ENCODE measurements at places on chromosomes 4 and X.

- peak; percentile 1 for DNase-seq
These were observed at the start of gene NAP1L2 for GRCh38 chrX:73214426-73215094. NAP1L2 (minus strand) TSS chrX:73214851; CDS start chrX:73214492, 359 bp downstream.

DNA sequence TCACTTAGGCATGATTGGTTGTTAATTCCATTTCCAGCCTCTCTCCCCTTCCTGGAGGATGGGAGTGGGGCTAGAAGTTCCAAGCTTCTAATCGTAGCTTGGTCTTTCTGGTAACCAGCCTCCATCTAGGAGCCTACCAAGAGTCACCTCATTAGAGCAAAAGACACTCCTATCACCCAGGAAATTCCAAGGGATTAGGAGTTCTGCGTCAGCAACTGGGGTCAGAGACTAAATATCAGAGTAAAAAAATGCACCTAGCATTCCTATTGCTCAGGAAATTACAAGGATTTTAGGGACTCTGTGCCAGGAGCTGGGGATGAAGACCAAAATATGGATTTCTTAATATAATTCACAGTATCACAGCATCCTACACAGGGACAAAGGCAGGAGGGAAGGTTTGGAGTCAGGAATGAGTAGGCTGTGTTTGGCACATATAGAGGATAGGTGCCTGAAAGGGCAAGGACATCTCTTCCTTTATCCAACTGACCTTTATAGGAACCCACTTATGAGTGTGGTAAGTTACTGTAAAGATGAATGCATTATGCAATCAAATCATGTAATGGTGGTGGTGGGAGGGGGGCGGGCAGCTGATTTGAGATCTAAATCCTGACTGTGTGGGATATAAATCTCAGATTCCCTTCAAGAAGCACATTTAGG lies 30.5 kb upstream of the LIMCH1 start:
- no peak for DNase-seq

GRCh38 chr4:169987327-169988228 lies 38.6 kb downstream of the MFAP3L start:
- no peak for DNase-seq

DNA sequence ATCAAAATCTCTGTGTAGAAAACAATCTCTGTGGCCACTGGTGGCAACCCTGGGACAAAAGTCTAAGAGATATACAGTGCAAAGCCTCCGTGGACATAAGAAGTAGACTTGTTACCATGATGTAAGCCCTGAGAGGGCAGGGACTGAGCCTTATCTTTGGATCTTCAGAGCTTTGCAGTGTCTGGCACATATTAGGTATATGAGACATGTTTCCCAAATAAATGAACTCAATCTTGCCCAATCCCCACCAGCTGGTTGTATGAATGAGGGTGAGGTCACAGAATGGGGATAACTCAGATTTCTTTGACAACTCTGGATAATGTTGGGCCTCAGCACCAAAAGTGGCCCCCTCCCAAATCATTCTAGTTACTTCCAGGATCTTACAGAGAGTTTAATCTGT lies 511.4 kb upstream of the DIPK2B start:
- DNase-seq, result no peak

DNA sequence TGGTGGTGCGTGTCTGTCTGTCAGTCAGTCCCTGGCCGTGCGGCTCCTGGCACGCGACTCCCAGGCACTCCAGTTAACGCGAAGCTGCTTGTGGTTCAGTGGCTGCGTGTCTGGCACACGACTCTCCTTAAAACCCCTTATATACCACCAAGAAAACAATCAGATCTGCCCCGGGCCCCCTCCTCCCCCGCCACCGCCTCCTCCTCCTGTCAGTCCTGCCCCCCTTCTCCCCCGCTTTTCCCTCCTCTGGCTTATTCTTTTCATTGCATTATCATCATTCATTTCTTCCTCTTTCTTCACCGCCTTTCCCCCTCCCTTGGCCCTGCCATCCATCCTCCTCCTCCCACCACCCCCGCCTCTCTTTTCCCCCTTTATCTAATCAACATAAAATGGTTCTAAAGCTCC lies at the start of gene NEUROG2:
Gene NEUROG2 (minus strand): TSS at position 115 of the 405 bp plus-strand sequence. CDS start 705 bp downstream, outside the sequence.
- no peak for DNase-seq

- DNase-seq, result no peak
These were observed 40.4 kb downstream of the COL4A6 start for GRCh38 chrX:108397627-108398391.

DNA sequence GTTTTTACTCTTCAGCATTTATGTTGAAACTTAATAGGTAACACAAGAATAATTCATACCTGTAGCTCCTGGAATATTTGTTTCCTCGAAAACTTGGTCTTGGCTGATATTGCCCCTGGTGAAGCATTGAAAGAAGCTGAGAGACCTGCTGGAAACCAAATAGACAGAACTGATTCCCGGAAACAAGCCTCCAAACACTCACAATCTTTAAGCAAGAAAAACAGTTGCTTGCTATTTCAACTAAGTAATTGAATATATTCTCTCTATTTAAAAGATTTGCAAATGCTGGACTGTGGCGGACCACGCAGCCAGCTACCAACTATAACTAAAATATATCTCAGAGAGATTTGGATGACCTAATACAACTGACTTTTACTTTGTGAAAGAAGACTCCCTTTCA lies 3.6 kb downstream of the PCDH18 start:
- DNase-seq, result no peak

- no peak for DNase-seq
These were observed 307.4 kb upstream of the SMIM31 start for GRCh38 chr4:164446516-164446915.

GRCh38 chrX:138664466-138664865 lies 47.1 kb downstream of the FGF13 start:
- no peak for DNase-seq

- no peak for DNase-seq
These were observed 3.4 kb downstream of the ATP1B4 start for GRCh38 chrX:120365320-120365719.

- no peak for DNase-seq
These were observed 1121.2 kb downstream of the RAPGEF2 start for GRCh38 chr4:160224049-160224448.

DNA sequence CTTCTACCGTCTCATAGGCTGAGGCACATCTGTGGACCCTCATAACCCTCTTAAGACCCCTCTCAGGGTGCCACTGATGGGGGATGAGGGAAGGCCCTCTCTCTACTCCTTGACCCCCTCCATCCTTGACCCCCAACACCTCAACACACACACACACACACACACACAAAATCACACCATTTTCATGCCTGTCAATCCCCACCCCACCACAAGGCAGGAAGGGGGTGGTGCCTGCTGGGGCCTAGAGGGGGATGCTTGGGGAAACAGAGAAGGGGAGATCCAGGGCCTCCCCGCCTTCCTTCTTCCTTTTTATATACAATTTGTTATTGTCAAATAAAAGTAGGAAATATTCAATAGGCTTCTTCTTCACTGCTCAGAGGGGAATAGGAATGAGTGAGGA lies 1.2 kb upstream of the EBP start:
- DNase-seq, result no peak

- no peak for DNase-seq
These were observed 867.3 kb downstream of the PCDH18 start for GRCh38 chr4:136664988-136665387.

GRCh38 chrX:41022566-41022965 lies 62.7 kb upstream of the USP9X start:
- no peak for DNase-seq

DNA sequence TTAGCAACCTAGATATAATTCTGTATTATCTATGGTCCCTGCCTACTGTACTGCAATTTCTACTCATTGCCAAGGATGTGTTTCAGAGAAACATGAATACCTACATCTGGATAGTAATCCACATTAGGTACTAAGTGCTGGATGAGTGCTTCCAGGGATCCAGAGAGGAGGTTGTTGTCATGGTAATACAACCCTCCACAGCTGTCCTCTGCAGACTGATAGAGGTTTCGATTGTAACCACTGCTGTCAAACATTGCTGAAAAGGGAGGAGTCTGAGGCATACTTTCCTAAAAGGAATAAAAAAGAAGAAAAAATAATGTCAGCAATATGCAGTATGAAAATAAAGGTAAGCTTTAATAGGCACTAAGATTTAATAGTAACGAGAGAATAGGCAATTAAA lies 12.5 kb downstream of the RASGEF1B start:
- DNase-seq, result no peak

GRCh38 chr4:79395841-79396240 lies 12.2 kb downstream of the GK2 start:
- no peak for DNase-seq

DNA sequence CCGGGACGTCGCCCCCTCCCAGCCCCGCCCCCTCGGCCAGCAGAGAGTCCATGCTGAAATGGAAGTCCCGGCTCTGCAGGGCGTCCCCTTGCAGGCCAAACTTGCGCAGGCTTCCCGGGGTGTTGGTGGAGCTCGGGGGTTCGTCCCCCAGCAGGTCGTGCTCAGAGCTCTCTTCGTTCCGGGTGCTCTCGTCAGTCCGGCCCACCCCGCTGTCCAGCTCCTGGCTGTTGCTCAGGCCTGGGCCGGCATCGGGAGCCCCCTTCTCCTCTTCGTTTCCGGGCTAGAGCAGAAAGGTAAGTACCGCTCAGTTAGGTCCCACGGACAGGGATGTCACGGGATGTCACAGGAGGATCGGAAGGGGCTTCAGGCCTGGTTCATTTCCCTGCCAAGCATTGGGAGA lies 10.2 kb downstream of the SSR4 start:
- DNase-seq, result no peak

DNA sequence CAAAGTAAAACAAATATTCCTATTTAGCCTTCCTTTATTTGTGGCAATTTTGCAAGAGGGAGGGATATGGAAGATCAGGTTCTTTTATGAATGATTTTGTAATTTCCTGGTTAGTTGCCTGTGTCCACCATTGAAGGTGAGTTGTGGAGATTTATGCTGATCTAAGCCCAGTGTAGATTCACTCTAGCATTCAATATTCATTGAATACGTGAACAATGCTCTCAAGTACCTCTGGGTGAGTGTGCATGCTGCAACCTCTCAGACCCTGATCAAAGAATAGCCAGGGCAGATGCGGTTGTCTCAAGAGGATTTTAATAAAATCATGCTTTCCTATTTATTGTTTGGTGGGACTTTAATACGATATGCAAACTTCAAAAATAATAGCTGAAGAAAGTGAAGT lies 628.4 kb downstream of the SPRY1 start:
- no peak for DNase-seq

DNA sequence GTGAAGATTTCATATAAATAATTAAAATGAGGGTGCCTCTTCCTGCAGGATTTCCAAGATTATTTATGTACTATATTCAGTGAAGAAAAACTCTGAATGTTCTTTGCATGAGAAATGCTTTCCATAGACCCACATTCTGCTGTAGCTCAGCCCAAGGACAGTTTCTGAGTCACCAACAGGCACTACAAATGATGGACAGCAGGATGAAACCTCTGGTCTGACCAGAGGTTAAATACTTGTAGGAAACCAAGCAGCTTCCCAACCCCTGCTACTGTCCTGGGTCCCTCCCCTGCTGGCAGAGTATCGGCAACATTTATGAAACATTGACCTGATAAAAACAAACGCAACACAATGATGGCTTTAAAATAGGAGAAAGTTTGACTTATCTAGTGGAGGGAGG lies 73.1 kb downstream of the CXXC4 start:
- DNase-seq, result no peak

GRCh38 chrX:133294126-133294525 lies 76.0 kb upstream of the TFDP3 start:
- DNase-seq, result no peak

- DNase-seq, result peak; percentile 29
These were observed 16.8 kb downstream of the FGFR3 start for GRCh38 chr4:1809754-1810502.

- DNase-seq, result no peak
These were observed 19.1 kb downstream of the MFAP3L start for GRCh38 chr4:170007113-170007512.

DNA sequence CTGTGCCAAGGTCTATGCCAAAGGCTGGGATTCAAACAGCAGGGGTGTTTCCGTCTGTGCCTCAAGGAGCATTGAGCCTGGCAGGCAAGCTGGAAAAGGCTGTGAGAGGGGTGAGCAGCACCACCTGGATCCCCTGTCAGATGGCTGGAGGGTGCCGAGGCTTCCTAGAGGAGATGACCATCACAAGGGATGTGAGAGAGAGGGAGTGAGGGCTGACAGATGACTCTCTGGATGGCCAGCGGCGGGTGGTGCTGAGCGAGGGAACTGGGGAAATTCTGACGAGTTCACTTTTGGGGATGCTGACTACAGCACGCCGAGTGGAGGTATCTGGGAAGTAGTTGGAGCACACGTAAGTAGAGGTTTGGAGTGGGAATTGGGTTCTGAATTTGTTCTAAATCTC lies 22.6 kb upstream of the CYP4V2 start:
- no peak for DNase-seq

GRCh38 chrX:7062276-7062675 lies 85.2 kb upstream of the STS start:
- DNase-seq, result no peak

DNA sequence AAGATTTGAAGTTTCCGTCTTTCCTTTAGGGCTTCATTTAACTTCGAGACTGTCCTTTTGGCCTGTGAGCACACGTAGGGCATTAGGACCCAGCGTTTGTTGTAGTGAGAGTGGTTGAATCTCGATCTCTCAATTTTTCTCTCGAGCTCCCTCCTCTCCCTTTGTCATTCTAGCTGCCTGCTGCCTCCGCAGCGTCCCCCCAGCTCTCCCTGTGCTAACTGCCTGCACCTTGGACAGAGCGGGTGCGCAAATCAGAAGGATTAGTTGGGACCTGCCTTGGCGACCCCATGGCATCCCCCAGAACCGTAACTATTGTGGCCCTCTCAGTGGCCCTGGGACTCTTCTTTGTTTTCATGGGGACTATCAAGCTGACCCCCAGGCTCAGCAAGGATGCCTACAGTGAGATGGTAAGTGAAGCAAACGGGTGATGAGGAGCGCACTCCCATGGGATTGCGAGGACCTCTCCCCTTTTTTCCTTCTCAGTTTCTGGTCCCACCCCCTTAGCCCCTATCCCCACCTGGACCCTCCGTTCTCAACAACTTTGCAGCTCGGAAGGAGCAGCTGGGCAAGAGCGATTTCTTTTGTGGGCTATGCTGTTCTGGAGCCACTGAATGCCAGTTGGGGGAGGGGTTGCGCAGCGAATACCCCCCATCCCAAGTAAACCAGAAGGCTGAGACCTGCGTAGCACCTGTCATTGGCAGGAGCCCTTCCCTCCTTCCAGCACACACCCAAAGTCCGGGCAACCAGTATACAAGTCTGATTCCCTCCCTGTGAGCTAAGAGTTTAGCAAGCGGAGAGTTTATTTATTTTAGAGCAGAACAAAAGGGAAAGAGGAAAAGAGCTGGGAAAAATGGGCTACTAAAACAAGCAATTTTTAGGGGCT lies at the start of gene TMEM35A:
Gene TMEM35A (plus strand): TSS at position 164 of the 883 bp plus-strand sequence. CDS start 124 bp downstream, at position 288.
- DNase-seq, result no peak

- no peak for DNase-seq
These were observed 617.1 kb upstream of the INTU start for GRCh38 chr4:127015667-127016117.

- DNase-seq, result no peak
These were observed 46.9 kb downstream of the ACOX3 start for GRCh38 chr4:8393593-8394038.

All from stimulated activated CD8-positive, alpha-beta memory T cell treated with anti-CD3 and anti-CD28 coated beads, Interleukin-7, amount 100 ng/mL, for 1 hour (primary cell).